ENCODE measurements at places on chromosomes 13 and 19.
A peak's percentile ranks its signal among the peaks of the same experiment; 100 is the strongest.

DNA sequence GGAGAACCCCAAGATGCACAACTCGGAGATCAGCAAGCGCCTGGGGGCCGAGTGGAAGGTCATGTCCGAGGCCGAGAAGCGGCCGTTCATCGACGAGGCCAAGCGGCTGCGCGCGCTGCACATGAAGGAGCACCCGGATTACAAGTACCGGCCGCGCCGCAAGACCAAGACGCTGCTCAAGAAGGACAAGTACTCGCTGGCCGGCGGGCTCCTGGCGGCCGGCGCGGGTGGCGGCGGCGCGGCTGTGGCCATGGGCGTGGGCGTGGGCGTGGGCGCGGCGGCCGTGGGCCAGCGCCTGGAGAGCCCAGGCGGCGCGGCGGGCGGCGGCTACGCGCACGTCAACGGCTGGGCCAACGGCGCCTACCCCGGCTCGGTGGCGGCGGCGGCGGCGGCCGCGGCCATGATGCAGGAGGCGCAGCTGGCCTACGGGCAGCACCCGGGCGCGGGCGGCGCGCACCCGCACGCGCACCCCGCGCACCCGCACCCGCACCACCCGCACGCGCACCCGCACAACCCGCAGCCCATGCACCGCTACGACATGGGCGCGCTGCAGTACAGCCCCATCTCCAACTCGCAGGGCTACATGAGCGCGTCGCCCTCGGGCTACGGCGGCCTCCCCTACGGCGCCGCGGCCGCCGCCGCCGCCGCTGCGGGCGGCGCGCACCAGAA is 1.1 kb downstream of the SOX1 start:
- DNase-seq, result peak; percentile 69

DNA sequence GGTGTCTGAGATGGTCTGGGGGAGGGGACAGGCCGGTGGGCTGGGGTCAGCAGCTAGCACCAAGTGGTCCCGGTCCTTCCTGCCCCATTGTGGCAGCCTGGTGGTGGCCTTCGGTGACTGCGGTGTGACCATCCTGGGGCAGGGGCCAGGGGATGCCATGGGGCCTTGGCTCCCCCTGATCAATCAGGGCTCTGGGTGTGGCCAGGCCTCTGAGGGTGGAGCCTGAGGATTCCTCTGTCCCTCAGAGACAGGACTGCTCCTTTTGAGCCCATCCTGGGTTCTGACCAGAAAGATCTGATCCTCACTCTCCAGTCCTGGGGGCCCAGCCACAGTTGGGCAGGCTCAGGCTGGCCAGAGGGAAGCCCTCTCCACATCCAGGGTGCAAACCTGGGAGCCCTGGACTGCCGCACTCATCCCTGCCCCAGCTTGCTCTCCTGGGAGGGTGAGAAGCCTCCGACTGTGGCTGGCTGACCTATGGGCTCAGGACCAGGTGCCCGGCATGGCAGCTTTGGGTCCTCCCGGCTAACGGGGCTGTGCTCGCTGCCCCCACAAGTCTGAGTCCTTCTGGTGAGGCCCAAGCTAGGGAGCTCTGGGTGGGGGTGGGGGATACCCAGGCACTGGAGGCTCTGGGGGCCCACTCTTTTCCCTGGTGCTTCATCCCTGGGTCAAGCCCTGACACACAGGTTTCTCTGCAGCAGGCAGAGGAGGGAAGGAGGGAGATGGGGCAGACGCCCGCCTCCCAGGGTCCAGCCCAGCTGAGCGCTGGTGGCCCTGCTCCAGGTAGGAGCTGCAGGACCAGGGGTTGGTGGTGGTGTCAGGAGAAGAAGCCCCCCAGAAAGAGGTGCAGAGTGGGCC is 59.5 kb downstream of the IER2 start:
- DNase-seq, result no peak

DNA sequence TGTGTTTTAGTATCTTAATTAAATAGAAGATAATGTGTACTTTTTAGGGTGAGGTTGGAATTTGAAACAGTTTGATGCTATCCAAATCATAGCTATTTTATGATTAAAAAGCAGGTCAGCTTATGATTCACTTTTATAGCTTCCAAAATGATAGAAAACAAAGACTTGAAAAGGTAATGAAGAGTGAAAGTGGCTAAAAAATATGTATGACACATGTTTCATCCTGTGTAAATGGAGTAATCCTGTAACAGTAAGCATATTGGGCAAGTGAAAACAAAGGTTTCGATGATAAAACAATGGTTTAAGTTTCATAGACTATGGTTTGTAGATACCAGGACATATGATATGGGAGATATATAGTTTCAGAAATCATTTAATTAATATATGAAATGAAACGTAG is 456.2 kb downstream of the PCDH20 start:
- DNase-seq, result no peak

DNA sequence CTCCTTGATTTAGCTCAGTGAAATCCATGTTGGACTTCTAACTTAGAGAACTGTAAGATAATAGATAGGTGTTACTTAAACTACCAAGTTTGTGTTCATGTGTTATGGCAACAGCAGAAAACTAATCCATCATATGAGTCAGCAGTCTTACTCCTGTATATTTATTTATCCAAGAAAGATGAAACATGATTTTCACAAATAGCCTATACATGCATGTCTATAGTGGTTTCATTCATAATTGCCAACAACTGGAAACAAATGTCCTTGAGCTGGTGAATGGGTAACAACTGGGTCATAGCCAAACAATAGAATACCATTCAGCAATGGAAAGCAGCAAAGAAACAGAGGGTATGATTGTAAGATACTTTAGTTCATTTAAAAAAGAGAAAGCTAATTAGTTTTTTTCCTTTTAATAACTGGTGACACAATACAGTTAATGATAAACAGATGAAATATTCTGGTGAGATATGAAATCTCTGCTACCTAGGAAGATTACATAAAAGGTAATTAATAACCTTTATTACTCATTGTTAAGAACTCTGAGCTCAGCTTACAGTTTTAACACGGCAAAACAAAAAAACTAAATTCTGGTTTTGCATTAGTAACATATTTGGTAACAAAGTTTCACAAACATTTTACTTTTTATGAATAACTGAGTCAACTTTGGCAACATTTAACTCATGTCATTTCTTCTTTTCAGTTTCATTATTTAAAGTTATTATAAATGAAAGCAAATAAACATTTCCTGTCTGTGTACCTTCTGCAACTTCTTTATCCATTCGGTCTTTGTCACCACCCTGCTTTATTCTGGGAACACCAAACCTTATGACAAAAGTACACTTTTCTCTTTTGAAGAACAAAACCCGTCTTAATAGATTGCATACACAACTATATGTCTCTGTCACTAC is 181.3 kb downstream of the LIG4 start:
- DNase-seq, result no peak

GRCh38 chr13:83709426-83710132 is 172.7 kb downstream of the SLITRK1 start:
- DNase-seq, result no peak

GRCh38 chr19:5141850-5142724 is 173.2 kb downstream of the KDM4B start:
- DNase-seq, result no peak

GRCh38 chr19:18227781-18228271 is 1.6 kb upstream of the PDE4C start:
- DNase-seq, result no peak

DNA sequence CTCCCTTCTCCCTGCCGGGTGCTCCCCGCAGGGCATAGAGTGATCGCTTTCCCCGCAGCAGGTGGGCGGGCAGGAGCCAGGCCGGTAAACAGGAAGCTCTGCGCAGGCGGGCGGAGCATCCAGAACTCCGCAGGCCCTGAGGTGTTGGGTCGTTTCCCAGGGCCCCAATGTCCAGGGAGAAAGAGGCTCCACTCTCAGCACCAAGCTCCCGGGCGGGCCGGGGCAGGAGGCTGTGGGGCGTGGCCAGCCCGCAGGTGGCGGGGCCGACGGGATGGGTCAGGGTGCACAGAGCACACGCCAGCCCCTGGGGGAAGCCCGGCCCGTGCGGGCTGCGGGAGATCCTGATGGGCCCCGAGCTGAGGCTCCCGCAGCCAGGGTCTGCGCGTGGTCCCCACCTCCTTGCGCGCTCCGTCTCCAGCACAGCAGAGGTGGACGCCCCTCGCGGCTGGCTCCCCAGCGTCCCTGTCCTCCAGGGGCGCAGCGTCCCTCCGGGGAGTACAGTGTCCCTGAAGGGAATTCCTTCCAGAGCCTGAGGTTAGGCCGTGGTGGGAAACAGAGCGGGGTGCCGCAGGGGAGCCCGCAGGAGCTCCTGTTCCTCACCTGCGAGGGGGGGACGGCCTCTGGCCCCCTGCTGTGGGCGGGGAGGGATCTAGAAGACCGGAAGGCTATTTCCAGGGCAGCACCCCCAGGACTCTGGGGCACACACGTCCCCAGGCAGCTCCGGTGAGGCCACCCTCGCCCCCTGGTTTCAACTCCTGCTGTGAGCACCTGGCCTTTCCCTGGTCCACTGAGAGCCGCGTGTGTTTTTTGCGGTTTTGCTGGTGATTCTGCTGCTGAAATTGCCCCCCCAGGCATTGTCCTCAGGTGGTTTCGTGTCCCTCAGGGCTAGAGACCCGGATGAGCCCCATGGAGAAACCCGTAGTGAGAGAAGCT is 12.2 kb downstream of the PIP5K1C start:
- DNase-seq, result peak; percentile 67

- DNase-seq, result peak; percentile 72
Observed at GRCh38 chr19:7652061-7652641, 15.2 kb downstream of the STXBP2 start.

DNA sequence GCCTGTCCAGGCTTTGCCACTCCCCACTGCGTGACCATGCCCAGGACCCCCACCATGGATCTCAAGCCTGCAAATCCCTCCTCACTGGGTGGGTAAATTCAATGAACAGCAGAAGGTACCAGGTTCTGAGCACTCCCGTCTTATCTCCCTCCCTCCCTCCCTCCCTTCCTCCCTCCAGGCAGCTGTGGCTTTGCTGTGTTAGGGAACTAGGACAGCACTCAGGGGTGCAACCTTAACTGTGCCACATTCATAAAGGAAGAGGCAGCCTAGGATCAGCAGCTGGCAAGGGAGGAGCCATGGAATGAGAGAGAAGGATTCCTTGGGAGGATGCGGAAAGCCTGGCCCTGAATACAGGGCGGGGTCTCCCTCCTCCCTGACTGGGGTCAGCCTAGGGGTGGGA is 5.6 kb downstream of the CEACAM4 start:
- no peak for DNase-seq

DNA sequence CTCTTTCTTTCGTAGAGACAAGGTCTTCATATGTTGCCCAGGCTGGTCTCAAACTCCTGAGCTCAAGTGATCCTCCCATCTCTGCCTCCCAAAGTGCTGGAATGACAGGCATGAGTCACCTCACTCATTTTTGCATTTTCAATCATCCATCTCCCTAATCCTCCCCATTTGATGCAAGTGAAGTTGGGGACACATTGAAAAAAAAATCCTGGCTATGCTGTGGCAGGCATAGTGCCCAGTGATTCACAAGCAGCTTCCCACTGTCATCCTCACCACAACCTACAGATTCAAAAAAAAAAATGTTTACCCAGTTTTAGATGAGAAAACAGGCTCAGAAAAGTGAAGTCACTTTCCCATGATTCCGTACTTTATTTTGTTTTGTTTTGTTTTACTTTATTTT is 44.7 kb upstream of the USP29 start:
- DNase-seq, result no peak

DNA sequence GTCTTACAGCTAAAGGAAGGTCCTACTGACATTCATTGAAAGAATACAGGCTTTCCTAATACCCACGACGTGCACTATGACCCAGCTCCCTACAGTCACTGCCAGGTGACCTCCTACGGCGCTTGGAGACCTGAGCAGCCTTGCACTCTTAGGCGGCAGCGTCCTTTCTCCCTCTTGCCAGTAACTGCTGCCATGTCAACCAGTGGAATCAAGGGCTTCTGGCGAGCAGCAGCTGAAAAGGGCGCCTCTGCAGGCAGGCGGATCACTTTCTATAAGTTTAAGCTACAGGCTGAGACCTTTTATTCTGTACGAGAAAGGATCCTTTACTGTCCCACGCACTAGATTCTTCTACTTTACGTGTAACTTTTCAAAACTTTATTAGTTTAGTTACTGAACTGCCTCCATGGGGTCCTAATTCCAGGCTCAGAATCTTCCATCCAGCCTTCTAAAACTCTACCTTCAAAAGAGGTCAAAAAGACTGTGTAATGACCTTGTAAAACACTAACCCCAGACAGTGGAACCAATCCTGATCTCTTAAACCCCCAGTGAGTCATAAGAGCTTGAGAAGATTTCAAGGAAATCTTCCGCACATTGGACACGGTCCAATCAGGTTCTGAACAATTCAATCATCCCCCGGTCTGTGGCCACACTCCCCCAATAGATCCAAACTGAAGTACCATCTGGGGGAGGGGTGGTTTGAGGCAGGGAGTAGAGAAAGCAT is 1.9 kb downstream of the KCTD12 start:
- DNase-seq, result peak; percentile 74

- DNase-seq, result no peak
Observed at GRCh38 chr13:97266772-97267417, 44.8 kb downstream of the MBNL2 start.

DNA sequence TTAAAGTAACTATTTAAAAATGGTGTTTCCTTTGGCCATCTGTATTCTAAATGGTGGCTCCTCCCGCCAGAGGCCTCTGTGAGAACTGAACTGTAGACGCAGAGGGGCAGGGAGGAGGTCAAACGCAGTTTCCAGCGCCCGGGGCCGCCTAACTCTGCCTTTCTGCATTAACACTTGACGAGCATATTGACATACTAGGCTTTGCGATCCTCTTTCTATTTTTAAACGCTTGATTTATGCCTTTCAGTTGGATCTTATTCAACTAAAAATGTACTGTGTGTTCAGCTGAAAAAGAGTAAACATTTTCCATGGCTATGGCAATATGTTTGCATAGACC is 74.7 kb downstream of the SPACA7 start:
- DNase-seq, result peak; percentile 87
